H9 (cell line): ENCODE measurements at places on chromosomes 2 and 18. TPM values are rescaled to one million over a fixed set of nuclear protein-coding genes. Genes with fewer than 3 reads are reported as not detected.

Gene PDE1A
- total RNA-seq: 0.11 TPM in 1 of 2 replicates, not detected in the other

DNA sequence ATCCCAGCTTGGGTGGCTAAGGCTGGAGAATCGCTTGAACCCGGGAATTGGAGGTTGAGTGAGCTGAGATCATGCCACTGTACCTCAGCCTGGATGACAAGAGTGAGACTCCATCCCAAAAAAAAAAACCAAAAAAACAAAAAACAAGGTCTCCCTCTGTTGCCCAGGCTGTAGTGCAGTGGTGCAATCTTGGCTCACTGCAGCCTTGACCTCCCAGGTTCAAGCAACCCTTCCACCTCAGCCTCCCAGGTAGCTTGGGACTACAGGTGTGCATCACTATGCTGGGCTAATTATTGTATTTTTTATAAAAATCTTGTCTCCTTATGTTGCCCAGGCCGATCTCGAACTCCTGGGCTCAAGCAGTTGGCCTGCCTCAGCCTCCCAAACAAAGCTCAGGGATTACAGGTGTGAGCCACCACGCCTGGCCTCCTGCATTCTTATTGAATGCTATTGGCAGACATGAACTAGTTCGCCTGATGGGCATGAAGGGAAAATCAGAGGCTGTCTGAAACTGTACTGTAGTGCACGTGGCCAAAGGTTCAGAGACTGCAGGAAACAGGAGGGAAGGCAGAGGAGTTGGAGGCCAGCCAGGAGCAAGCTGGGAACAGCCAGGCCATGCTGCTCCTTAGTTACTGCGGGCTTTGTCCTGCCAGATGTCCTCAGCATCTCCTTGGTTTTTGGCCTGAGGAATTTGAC, 16.0 kb upstream of the ASXL2 start:
- no peak for DNase-seq

DNA sequence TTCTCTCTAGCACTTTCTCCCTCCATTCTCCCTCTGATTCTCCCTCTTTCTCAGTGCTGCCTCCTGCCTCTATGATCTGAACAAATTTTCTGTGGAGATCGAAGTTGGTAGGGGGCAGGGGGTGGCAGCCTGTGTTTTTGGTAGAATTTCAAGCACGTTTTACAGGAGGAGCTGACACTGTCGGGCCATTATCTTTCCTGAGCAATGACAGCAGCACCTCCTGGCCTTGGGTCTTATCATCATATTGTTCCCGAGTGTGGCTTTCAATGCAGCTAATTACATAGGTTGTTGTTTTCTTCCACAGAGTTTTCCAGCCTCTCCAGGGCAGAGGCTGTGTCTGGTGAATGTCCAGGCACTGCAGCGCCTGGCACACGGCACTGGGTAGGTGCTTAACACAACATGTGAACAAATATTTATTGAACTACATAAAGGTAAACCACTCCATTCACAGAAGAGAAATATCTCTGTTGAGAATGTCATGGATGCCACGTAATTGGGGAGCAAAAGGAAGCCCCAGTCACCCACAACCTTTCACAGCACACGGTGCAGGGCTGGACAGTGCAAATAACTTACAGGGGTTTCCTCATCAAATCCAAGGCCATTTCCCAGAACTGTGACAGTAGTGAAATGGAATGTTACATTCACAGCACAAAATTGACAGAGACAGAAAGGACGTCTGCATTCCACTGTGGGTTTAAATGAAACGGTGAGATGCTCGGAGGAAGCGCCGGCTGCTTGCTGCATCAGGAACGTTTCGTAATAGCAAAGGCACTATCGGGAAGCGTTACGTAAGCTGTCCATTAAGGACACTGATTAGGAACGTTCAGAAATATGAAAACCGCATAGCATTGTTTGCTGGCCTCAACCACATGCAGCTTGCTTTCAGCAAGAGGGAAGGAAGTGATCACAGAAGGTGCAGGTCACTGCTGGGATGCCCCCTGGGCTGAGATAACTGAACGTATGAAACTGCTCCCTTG, 6.5 kb upstream of the KCNG2 start:
- no peak for DNase-seq

Gene SCYGR4
- not detected in 2 replicates for total RNA-seq

DNA sequence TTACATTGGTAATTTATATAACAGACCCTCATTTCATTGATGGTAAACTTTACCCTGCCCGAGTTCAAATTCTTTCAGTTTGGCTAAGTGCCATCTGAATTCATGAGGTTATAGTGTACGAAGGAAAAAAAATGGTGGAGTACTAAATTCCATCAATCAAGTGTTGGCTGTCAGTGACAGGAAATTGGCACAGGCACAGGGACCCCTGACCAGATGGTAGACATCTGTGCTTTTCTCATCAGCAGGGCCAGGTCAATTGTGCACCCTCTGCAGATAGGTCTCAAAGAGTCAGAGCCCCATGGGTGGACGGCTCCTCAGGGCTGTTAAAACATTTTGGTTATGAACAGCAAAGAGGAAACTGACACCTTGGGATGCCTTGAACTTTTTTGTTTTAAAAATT, 439.2 kb downstream of the SETBP1 start:
- DNase-seq: no peak

Gene PPP1R1C
- total RNA-seq: 4.0 and 5.4 TPM in 2 replicates

- DNase-seq: no peak
These were observed 786.3 kb downstream of the SOCS6 start for GRCh38 chr18:71075147-71075546.

GRCh38 chr18:33676593-33676992, 98.6 kb downstream of the ASXL3 start:
- DNase-seq: no peak

Gene COL4A3
- total RNA-seq: 0.15 and 0.64 TPM in 2 replicates

Gene QPCT
- total RNA-seq: not detected in 2 replicates
